ENCODE measurements at places on chromosomes 5 and 9.

- peak; percentile 87 for DNase-seq
These were observed at the start of gene CTSV for GRCh38 chr9:97038611-97039513. CTSV (minus strand) TSS chr9:97039142; CDS start chr9:97038043, 1,099 bp downstream.

- DNase-seq, result no peak
These were observed 371.7 kb upstream of the IRX2 start for GRCh38 chr5:3122985-3123762.

GRCh38 chr5:50646591-50646990 lies 19.8 kb upstream of the PARP8 start:
- DNase-seq, result no peak

DNA sequence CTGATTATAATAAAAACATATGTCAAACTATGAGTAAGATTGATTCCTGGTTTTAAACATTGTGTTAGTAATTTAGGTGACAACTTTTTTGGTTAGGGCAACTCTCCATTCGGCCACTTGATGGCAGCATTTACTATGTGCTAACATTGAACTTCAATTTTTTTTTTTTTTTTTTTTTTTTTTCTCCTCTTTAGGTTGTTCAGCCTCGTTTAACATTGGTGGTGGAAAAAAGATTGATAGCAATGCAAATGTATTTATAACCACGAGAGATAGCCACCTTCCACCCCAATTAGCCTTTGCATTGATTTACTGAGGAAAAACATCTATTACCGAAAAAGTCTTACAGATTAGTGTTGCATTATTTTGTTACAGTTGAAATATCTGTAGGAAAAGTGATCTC lies 159.1 kb downstream of the CSNK1G3 start:
- DNase-seq, result peak; percentile 75

GRCh38 chr5:84494453-84494852 lies 109.8 kb upstream of the EDIL3 start:
- DNase-seq, result no peak

- DNase-seq, result no peak
These were observed 397.1 kb downstream of the DMAC1 start for GRCh38 chr9:7402334-7403027.

GRCh38 chr9:3824581-3824980 lies 298.8 kb upstream of the RFX3 start:
- DNase-seq, result no peak

DNA sequence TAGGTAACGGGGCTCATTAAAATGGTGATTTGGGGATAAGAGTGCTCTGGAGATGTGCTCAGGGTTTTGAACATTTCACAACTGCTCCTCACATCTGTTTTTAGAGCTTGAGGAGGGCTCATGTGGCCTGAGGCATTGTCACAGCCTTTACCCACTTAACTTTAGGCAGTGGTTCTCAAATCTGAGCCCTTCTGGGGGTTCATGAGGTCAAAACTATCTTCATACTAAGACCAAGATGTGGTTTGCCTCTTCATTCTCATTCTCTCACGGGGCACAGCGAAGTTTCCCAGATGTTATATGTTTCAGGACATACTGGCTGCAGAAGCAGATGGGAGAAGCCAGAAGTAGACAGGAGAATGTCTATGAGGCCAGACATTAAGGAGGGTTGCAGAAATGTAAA lies 38.4 kb downstream of the STXBP1 start:
- DNase-seq, result no peak

DNA sequence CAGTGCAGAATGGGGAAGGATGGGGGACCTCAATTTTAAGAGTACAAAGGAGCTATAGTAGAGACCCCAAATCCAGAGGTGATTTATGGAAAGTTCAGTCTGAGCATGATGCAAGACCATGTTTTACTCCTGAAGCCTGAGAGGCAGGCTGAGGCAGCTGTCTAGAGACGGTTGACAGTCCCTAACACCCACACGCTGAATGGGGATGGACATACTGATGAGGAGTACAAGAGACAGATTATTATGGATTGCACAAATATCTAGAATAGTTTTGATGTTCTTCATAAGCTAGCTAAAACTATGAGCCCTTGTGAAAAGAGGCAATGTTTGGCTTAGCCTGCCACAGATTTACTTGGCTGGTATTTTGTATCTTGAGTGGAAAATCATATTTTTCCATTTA lies 64.5 kb downstream of the PRR16 start:
- no peak for DNase-seq

GRCh38 chr5:160312134-160312959 lies at the start of gene CCNJL:
CCNJL (minus strand) TSS chr5:160312564; CDS start chr5:160311923, 641 bp downstream.
- DNase-seq, result peak; percentile 59

DNA sequence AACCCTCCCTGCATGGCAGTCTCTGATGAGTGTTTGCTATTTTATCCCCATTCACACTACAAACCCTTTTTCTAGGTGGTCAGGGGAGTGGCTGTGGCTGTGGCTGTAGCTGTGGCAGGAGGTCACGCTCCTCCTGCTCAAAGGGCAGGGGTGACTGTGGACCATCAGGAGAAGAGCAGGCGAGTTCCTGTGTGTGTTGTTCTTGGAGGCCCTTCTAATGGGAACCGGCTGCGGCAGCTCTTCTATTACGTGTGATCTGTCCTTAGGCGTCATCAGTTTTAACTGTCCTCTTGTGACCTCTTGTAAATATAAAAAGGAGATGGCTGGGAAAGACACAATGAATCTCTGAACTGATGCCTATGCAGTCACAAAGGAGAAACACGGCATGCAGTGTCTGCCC lies 65.1 kb downstream of the ANKH start:
- no peak for DNase-seq

DNA sequence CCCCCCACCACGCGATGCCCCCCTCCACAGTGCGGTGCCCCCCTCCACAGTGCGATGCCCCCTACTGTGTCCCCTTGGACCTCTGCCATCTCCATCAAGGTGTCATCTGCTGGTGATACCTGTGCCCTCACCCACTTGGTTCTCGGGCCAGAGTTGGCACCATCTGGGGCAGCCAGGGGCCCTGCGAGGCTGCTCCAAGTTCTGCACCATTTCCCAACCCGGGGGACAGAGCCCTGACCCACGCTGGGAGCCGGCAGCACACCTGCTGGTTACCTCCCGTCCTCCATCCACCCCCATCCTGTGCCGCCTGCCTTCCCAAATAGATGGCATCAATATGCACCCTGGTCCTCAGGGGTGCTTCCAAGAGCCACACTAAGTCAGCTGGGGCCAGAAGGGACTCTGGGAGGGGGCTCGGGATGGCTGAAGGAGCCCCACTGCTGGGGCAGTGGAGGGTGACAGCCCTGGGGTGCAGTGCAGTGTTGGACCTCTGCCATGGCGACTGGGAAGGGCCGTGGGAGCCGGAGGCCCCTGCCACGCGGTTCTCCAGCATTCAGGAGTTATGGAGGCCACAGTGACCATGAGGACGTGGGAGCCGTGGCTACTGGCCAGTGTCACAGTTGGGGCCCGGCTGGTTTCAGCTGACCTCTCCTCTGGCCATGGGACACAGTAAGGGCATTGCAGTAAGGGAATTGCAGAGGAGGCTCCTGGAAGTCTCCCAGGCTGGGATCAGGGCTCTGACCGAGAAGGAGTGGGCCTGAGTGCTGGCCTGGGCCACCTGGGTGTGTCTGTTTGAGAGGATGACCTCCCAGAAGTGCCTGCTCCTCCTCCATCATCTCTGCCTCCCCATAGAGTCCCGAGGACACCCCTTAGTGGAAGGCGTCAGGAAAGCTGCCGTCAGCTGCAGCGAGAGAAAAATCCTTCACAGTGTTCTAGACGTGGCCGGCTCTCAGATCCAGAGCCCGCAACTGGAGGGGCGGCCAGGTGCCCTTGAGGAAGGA lies 44.2 kb upstream of the NOTCH1 start:
- DNase-seq, result no peak

DNA sequence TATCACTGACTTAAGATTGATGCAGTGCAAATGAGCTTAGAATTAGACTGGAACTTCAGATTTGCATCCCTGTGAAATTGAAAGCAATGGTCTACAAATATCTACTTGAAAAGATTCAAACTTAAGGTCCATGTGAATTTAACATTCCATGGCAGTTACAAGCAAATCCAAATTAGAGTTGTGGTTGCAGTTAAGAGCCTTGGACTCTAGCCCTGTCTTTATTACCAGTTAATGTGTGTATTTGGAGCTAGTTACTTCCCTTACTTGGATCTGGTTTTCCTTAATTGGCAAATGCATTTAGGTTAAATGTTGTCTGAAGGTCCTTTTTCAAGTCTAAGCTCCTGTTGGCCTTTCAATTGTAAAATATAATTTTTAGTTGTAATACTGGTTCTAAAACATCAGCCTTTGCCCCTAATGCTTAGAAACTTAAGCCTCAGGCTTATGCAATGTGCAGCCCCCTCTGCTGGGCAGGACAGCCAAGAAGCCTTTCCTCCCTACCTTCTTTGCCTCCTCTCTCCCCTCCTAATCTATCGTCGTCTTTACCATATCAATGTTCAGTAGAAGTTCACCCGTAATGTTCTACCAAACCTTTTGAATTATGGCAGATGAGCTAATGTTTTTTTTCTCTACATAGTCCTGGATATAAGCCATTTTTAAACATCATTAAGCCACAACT lies 59.5 kb downstream of the ERMP1 start:
- DNase-seq, result no peak

GRCh38 chr5:132020568-132021339 lies 9.3 kb upstream of the ACSL6 start:
- no peak for DNase-seq

- no peak for DNase-seq
These were observed 255.8 kb upstream of the PUM3 start for GRCh38 chr9:3099646-3100045.

DNA sequence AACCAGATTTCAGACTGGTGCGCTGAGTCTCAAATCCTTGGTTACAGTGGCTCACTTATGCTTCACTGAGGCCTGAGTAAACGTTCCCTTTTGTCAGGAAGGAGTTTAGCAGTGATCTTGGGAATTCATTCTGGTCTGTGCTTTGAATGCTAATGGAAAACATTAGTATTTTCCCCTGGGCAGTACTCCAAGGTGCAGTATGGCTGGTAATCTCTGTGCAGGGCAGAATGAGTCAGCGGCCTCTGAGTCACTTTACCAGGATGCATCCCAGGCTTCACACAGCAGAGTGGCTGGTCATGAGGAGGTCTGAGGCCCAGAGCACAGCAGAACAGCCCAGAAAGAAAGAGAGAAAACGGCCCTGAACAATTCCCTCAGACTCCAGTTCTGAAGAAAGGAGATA lies 54.0 kb downstream of the PCA3 start:
- peak; percentile 97 for DNase-seq

GRCh38 chr5:170307575-170308465 lies 10.2 kb upstream of the LCP2 start:
- peak; percentile 98 for DNase-seq

DNA sequence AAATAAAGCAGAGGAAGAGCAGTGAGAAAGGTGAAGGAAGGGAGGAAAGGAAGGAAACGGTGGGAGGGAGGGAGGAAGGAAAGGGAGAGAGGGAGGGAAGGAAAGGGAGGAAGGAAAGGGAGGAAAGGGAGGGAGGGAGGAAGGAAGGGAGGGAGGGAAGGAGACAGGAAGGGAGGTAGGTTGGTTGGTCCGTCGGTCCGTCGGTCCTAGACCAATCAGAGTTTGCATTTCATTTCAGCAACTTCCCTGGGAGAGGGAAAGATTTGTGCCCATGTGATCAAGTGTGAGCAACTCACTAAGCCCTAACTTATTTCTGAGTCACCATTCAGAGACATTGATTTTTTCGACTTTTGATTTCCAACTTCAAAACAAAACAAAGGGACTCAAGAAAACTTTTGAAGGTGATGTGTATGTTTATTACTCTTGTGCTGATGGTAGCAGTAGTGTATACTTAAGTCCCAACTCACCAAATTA lies 18.8 kb downstream of the NANS start:
- peak; percentile 68 for DNase-seq

DNA sequence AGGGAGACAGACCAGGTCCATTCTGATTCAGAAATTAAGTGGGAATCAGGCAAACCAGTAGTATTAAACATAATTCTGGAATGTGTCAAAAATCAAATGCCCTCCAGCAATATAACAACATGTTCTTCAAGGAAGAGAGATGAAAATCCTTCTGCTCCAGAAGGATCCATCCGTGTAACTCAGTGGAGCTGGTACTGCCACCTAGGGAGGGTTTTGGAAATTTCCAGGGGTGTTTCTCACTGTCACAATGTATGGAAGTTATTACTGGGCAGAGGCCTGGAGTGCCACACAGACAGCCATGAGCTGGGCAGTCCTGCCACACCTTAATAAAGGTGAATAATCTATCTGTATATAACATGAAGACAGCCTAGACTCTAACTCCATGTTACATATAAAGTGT lies 87.5 kb downstream of the TTLL11 start:
- peak; percentile 60 for DNase-seq

- DNase-seq, result peak; percentile 57
These were observed 24.4 kb upstream of the ZNF366 start for GRCh38 chr5:72531496-72532190.

GRCh38 chr5:67636091-67636490 lies 439.5 kb upstream of the CD180 start:
- DNase-seq, result no peak

DNA sequence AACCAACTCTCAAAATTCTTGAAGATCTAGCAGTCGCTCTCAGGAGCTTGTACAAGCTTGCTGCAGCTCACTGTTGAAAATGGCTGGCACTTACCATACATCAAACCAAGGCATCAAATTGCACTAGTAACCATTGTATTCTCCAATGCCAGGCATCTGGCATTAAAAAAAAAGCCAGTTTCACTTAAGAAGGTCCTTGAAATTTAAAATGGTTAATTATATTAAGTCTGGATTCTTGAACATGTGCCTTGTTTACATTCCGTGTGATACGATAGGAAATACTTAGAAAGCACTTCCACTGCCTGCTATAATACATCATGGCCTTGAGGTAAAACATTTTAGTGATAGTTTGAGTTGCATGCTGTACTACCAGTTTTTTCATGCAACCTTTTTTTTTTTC lies 300.7 kb downstream of the KDM4C start:
- DNase-seq, result no peak

GRCh38 chr5:377326-377981 lies 55.9 kb downstream of the AHRR start:
- DNase-seq, result no peak

GRCh38 chr9:120714846-120715388 lies 647 bp upstream of the MEGF9 start:
- no peak for DNase-seq

- DNase-seq, result peak; percentile 84
These were observed 50.8 kb upstream of the TEX48 start for GRCh38 chr9:114732823-114733222.

- peak; percentile 93 for DNase-seq
These were observed 16.8 kb downstream of the NIPAL4 start for GRCh38 chr5:157476702-157477408.

GRCh38 chr5:157965989-157966388 lies 107.0 kb upstream of the CLINT1 start:
- no peak for DNase-seq

DNA sequence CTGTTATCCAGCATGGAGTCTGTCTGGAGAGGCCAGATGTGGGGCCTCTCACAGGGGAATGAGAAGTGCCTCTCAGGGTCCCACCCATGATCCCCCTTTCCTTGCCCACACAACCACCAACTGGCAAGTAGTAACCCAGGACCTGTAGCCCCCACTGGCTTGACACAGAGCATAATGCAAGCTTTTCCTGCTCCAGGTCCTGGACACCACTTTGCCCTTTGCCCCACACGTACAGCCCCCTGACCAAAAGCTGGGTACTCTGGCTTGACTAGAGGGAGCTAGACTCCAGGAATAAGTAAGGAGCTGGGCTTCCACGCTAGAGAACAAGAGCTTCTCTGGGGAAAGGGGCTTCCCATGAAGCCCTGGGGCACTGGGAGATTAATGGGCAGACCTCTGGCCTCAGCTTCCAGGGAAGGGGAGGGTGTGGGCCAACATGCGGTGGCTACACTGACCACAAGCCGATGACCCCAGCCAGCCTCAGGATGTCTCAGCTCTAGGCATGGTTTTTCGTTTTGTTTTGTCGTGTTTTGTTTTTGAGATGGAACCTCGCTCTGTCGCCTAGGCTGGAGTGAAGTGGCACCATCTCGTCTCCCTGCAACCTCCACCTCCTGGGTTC lies 109.5 kb downstream of the C9orf50 start:
- no peak for DNase-seq
